ENCODE measurements at places on chromosomes 13 and 19. TPM values are rescaled to one million over a fixed set of nuclear protein-coding genes. Genes with fewer than 3 reads are reported as not detected.

- H3K27ac ChIP-seq = no peak overlapping the region
- H3K27me3 ChIP-seq = no peaks in the 10 kb centered on the region
- no peaks in the 10 kb centered on the region for H3K36me3 ChIP-seq
Observed at GRCh38 chr19:49400029-49400428, 12.0 kb downstream of the KASH5 start.

GRCh38 chr13:109468123-109468522, 318.3 kb downstream of the IRS2 start:
- no peak overlapping the region for H3K4me3 ChIP-seq
- DNase-seq = no peak
- no peaks in the 10 kb centered on the region for H3K27me3 ChIP-seq
- H3K36me3 ChIP-seq = no peaks in the 10 kb centered on the region
- no peaks in the 10 kb centered on the region for H3K4me1 ChIP-seq

BRME1 gene
- 2.0 TPM for total RNA-seq

- no peak for DNase-seq
- no peaks in the 10 kb centered on the region for H3K27me3 ChIP-seq
- peaks cover 33% of the 10 kb centered on the region for H3K4me1 ChIP-seq
- H3K27ac ChIP-seq = no peak overlapping the region
- H3K4me3 ChIP-seq = no peak overlapping the region
- peaks cover 58% of the 10 kb centered on the region for H3K36me3 ChIP-seq
Observed at GRCh38 chr19:55673465-55673864, 1.6 kb upstream of the EPN1 start.

GRCh38 chr13:33169273-33169980, 116.1 kb downstream of the STARD13 start:
- no peak for DNase-seq
- no peak overlapping the region for H3K4me3 ChIP-seq
- H3K36me3 ChIP-seq = peaks cover 12% of the 10 kb centered on the region
- no peaks in the 10 kb centered on the region for H3K27me3 ChIP-seq

Measured in upper lobe of right lung (tissue), 1 donor.